ENCODE measurements at places on chromosomes 2 and 18.

DNA sequence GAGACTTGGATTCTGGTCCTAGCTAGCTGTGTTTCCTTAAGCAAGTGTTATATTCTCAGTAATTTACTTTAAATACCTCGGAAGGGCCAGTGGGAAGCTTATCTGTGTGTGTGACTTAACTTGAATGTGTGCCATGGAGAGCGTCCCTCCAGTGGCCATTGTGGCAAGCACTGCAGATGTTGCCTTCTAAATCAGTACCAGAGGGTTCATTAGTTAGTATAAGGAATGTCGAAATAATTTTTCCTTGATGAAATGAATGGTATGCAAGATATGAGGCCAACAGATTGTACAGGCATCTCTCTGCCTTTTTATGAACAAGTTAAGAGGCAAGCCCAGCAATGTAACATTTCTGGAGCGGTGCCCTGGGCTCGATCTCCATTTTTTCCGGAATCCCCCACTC lies 52.0 kb downstream of the FBXO36 start:
- peak; percentile 83 for DNase-seq

DNA sequence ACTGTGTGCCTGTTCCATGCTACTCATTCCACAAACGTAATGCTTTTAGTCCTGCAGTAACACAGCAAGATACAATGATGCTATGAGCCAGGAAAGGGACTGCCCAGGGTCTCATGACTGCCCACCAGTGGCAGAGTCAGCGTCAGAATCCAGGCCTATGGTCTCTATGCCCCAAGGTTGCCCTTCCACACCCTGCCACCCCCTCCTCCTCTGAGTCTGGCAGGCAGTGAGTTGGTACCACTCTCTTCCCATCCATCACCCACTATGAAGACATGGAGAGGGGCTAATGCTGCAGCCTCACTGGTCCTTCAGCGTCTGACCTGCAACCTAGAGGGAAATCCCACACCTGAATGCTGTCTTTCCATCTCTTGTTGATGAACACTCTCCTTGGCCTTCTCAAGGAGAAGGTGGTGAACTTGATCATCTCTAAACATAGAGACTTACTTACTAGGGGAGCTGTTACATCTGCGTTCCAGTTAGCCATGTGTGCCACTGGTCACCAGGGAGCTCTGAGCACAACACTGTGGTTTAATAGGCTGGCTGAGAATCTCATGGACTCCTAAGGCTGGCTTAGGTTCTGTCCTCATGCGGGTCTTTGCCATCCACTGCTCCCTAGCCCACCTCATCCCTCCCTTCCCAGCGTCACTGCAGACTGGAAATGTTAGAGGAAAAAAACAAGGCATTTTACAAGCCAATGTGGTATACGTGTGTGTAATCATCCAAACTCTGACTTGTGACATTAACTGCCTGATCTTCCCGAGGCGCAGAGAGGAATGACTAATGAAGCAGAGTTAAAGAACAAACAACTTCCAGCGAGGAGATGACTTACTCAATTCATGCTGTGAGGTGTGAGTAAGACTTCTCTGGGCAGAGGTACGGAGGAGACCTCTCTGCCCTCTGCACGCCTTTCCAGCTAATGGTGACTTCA lies 28.8 kb downstream of the STEAP3 start:
- peak; percentile 99 for DNase-seq

DNA sequence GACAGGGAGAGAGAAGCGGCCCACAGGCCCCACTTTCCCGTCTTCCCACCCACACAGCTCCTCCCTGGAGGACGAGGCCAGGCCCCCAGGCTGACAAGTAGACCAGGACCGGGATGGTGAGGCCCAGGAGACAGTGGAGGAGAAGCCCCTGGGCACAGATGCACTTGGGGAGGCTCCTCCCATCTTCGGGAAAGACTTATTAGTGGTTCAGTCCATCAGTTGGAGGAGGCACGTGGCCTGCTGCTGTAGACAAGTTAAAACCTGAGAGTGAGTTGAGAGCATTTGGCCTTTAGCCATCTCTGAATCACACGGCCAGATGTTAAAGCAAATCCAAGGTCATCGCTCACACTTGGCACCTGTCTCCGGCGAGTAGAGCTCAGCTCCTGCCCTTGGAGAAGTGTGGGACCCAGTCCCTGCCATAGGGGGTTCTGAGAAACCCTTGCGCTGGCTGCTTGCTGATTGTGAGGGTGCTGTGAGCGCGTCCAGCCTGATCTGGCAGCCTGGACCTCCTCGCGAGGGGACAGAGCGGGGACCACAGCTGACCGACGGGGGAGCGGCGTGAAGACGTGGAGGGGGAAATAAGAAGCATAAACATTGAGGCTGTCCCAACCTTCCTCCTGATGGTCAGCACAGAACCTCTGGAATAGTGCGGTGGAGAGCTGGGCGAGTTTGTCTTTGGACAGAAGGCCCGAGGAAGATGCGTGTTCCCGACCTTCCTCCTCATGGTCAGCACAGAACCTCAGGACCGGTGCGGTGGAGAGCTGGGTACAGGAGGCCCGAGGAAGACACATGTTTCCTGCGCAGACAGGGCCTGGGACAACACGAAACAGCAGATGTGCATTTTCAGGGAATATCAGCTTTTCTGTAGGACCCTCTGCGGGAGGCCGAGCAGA lies 24.7 kb upstream of the ALLC start:
- DNase-seq = peak; percentile 70

DNA sequence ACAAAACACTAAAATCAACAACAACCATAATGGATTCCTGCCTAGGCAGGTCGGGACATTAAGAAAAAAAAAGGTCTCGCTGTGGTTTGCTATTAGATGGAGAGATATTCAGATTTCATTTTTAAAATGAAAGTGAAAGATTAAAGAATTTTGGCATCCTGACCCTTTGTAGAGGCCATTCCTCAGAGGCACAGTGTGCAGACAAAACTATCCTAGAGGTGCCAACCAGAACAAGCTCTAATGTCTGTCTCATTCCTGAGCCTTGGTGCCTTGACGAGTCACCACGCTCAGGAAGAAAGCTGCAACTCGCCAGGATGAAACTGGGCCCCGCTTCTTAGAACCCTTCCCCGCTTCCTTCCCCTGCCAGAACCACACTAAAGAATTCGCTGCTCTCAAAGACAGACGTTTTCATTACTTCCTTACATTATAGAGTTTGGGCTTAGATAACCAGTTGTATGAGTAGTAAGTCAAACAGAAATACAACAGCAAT lies 156.0 kb downstream of the TGIF1 start:
- no peak for DNase-seq

DNA sequence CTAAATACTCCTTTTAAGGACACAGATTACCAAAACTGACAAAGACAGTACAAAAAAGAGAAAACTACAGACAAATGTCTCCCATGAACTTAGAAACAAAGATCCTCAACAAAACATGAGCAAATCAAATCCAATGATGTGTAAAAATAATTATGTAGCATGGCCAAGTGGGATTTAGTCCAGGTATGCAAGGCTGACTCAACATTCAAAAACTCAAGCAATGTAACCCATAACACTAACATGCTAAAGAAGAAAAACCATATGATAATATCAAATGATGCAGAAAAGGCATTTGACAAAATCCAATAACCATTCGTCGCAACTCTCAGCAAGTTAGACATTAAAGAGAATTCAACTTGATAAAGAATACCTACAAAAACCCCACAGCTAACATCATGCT lies 239.0 kb upstream of the KLHL29 start:
- no peak for DNase-seq

- DNase-seq = no peak
These were observed 6.7 kb upstream of the PARD6G start for GRCh38 chr18:80253871-80254492.

GRCh38 chr2:223811757-223812156 lies 25.6 kb downstream of the AP1S3 start:
- no peak for DNase-seq

GRCh38 chr2:178829981-178830380 lies 22.8 kb upstream of the TTN start:
- DNase-seq = no peak

- no peak for DNase-seq
These were observed 144.2 kb upstream of the PKDCC start for GRCh38 chr2:41903474-41904135.

- no peak for DNase-seq
These were observed 142.9 kb downstream of the MBP start for GRCh38 chr18:76989647-76990190.

GRCh38 chr18:33440060-33441043 lies at the start of gene CCDC178:
TSS of gene CCDC178 (minus strand) at chr18:33440721. CDS start at chr18:33412088, 28,633 bp downstream.
- DNase-seq = peak; percentile 35

DNA sequence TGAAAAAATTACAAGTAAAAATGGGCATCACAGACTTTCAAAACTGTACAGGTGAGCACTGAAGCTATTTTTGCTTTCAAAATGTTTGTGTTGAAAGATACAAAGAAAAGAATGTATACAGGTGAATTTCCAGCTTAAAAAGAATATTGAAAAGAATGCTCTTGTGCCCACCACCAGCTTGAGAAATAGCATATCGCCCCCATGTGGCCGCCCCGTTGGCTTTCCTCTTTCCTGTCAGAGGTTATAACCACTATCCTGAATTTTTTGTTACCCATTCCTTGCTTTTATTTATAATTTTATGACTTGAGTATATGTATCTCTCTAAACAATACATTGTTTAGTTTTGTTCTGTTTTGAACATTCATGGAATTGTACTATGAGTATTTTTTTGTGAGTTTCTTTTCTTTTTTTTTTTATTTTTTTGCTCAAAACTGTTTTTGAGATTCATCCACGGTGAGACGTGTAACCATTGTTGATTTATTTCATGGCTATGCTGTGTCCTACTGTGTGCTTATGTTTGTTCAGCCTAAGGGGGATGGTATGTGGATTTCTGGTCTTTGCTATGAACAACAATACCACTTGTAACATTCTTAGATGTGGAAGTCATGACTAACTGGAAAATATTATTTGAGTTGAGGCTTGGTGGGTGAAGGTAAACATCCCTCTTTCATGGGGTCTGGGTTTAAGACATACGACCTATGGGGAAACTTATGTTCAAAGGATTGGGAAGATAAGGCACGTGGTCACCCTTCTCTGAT lies 11.6 kb downstream of the TRPM8 start:
- peak; percentile 9 for DNase-seq

GRCh38 chr2:15421753-15422152 lies 139.4 kb downstream of the NBAS start:
- DNase-seq = no peak

DNA sequence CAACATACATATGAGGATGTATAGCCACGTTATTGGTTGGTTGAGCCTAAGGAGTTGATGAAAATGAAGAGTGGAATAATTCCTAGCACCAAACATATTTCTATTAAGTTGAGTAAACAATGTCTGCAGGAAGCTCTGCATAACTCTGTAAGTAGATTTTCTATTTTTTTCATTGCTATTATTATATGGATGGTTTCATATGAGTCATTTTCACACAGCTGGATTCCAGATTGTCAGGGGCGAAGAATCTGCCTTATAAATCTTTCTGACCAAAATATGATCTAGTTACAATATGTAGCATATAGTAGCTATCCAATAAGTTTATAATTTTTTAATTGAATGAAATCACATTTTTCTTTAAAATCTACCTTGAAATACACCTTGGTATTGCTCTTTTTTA lies 468.0 kb upstream of the PKDCC start:
- no peak for DNase-seq

- DNase-seq = no peak
These were observed 115.6 kb downstream of the SMAD7 start for GRCh38 chr18:48835119-48835518.

DNA sequence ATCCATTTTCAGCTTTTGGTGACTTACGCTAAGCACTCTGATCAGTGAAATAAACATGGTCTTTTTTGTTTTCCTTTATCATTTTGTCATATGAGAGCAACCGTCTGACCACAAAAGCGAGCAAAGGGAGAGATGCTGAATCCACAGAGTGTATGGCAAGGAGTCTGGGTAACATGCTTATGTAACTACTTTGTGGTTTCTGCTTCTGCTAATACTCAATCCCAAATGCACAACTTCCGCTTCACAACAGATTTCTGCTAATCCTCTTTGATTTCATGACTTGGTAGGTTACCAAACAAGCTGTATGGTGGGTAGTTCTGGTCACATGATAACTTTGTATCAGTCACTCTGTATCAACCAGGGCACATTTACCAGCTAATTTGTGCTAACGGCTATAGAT lies 908.4 kb upstream of the CRIM1 start:
- DNase-seq = no peak

GRCh38 chr2:70663411-70663810 lies 104.6 kb downstream of the ADD2 start:
- no peak for DNase-seq

- DNase-seq = no peak
These were observed 405.0 kb upstream of the SLC39A10 start for GRCh38 chr2:195252018-195252417.

DNA sequence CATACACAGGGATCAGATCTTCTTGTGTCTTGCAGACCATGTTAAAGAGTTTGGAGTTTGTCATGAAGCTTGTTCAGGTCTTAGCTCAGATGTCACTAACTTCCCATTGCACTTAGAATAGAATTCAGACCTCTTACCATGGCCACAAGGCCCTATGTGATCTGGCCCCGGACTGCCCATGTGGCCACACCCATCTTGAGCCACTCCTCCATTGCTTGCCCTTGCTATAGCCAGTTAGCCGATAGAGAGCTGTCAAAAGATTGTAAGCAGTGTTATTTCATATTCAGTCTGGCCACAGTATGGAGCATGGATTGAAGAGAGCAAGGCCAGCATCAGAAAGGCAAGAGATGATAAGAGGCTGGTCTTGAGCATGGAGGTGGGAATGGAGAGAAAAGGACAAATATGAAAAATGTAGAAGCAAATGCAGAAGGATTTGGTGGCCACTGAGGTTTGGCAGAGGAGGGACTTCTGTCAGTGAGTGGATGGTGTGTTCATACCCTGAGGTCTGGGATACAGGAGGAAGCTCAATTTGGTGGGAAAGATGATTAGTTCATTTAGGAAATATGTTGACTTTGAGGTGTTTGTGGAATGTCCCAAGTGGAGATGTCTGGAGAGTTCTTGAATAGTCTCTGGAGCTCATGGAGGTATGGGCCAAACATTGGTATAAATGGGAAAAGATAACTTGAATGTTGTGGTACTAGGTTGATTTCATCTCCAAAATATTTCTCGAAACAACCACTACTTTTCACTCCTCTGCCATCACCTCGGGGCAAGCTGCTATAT lies 10.6 kb downstream of the DGUOK start:
- no peak for DNase-seq

DNA sequence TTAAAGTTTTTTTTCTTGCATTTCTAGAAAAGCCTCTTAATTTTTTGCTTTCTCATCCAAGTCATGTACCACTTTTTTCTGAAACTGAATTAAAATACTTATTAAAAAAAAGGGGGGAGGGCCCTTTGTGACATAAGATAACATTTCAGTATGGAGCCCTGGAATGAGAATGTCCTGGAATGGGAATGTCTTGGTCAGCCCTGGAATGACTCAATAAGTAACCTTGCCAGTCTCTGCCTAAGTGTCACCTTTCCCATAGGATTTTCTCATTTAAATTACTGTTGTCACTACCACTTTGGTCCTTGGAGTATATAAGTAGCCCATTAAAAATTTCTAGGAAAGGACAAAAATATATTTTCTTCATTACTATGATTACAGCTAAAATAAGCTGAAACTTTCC lies 4.7 kb downstream of the UBXN2A start:
- peak; percentile 6 for DNase-seq
